ENCODE measurements at places on chromosomes 2 and 18.

DNA sequence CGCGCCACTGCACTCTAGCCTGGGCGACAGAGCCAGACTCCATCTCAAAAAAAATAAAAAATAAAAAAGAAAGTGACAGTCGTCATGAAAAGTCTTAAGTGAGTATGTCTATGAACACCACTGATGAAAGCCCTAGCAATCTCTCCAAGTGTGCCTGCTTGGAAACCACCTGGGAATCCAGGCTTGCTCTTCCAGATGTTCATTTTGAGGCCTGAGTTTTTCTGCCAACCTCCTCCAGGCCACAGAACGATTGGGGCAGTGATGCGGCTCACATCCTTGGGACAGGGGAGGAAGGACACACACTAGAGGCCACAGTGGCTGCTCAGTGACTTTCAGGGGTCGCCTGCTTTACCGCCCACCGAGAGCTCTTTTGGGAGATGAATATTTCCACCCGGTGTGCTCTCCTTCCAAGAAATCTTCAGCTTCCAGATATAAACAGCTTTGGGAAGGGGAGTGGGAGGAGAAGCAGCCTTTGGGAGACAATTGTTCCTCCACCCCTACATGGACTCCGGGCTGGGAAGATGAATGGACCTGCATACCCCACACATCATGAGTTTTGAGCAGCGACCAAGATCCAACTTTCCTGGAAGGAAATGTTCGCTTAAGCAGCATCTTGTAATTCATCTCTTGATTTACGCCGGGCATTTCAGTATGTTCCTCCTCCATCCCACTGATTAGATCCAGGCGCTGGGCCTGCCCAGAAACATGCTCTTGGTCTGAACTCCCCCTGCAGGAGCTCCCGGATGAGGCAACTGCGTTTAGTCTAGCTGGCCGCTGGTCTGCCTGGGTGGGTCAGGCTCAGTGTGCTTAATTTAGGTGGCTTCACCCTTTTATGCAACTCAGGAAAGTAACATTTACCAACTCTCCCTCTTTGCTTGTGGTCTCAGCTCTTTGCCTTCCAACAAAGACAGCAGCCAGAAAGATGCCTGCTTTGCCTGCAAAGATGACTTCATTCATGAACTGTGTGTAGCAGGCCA is 6.2 kb upstream of the ARMC9 start:
- no peak for DNase-seq

DNA sequence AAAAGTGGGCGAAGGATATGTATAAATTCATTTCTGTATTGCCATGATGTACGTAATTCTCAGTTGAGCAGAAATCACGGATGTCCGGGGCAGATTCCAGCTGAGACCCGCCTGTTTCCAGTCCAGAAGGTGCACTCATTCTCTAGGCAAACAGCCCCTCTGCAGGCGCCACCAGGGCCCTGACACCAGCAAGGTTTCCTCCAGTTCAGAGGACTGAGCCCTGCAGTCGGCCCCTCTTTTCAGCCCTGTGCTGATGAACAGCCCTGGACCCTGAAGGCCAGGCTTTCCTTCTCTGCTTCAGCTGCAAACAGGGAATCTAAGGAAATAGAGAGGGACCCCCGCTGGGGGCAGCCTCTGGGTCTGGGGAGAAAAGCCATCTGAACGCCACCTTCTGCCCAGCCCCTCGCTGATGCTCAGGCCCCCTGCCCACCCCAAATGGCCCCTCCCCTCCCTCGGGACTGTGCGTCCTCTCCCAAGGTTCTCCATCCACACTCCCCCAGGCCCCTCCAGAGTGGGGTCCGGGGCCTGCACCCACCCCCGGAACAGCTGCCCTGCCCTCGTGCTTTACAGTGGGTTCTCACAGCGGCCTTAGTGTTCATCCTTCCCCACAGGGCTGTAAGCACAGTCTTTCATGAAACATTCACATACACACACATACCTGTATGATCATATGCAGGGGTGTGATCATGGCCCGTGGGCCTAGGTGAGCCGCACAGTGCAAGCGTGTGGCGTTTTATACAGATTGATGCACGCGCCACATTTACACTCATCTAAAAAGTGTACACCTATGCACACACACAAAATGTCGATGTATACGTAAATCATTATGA is 12.1 kb downstream of the COPS9 start:
- no peak for DNase-seq

DNA sequence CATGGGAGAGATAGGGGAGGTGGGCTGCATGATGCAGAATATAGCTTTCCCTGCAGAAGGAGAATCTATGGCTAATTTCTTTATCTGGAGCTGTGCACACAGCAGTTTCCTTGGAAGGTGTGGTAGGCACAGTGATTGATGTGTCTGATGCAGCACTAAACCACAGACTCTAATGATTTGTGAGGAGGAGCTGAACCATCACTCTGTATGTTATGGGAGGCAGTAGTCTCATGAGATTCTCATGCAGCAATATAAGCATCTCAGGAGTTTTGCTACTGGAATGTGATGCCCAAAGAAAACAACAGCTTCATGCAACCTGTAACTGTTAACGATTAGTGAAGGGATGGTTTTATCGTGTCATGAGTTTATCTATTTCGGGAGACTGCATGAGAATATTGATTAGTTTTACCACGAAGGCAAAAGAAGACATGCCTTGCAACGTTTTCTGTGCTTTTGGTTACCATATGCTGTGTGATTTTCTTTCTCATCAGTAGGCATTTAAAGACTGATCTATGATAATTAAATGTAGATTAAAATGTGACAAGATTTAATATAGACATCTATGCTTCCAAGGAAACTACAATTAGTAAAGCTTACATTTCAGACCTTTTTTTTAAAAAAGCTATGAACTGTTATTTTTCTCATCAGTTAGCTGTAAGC is 286.8 kb downstream of the ARL6IP6 start:
- no peak for DNase-seq

DNA sequence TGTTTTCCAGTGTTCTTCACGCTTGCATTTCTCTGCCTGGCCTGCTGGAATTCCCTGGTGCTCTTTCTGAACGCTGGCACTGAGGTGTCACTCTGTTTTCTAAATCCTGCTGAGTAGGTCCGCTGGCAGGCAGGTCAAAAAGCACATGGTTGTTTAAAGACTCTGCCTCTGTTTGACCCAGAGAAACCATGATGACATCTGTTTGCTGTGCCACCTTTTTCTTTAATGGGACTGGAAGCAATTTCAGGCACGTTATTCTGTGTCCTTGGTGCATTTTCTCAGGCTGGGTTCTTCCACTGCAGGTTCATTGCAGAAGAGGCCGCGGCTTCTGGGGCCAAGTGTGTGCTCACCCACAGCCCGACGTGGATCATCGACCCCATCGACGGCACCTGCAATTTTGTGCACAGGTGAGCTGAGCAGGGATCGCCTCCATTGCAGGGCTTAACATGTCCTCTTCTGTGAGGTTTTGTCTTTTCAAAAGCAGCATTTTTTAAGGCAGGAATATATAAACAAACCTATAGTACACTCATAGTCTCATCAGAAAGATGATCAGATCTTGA is 28.4 kb downstream of the IMPA2 start:
- DNase-seq: no peak

GRCh38 chr2:207587305-207587704 is 37.9 kb downstream of the METTL21A start:
- no peak for DNase-seq

DNA sequence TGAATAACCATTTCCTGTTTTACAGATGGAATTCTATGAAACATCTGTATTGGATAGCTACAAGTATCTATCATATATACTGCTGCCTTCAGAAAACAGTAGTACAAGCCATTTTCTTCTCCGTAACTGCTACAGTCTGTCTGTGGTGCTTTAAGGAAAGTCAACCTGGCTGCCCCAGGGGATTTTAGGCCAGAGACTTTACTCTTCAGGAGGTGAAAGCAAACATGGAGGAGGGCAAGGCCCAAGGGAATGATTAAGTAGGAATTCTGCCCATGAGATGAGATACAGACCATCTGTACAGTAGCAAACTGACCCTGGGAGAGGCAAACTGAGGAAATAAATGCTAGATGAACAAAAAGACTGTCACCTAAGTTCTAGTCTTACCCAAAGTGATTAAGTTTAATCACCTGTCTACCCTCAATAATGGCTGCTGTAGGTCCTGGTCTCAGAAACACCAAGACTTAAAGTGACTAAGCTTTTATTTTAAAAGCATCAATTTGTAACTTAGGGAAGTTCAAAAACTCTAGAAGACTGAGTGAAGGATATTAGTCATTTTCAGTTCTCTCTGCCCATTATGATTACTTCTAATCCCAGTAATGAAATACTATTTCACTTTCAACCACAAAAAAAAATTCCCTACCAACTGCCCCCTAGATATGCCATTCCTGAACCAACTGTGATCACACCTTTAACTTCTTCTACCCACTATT is 14.8 kb downstream of the MBD2 start:
- DNase-seq: no peak

GRCh38 chr2:221268631-221269030 is 303.5 kb downstream of the EPHA4 start:
- no peak for DNase-seq

DNA sequence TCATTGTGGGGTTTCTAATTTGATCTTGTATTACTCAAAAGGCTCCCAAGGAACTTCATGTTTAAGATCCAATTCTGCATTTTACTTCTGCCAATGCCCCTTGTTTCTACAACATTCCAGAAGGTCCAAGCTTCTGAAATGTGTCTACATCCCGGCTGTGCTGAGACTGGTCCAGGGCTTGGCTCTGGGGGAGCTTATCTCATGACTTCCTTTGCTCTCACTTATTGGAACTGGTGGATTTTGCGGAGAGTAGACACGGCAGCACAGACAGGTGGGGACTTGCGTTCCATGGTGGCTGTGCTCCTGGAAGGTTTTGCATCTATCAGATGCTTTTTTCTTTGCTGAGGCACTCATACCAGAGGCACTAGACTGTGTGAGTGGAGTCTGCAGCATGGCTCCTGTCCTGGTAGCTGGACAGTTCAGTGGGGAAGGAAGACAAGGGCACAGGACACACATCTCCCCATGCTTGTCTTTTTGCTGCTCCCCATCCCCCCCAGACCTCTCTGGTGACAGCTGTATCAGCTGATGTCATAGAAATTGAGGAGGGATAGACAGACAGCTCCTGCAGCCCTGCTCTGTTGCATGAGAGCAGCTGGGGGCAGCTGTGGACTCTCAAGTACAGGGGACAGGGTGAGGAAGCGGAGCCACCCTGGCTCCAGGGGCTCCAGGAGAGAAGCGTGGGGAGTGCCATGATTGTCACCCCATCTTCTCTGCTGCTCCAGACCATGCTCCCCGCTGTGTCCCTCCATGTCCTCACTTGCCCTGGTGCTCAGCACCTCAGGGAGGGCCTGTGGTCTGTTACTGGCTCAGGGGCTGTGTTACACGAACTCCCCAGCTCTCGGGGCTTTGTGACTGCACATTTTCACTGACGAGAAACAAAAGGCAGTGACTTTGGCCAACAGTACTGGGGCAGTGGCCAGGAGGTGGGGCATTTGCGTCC is 46.0 kb downstream of the ACAA2 start:
- DNase-seq: no peak

DNA sequence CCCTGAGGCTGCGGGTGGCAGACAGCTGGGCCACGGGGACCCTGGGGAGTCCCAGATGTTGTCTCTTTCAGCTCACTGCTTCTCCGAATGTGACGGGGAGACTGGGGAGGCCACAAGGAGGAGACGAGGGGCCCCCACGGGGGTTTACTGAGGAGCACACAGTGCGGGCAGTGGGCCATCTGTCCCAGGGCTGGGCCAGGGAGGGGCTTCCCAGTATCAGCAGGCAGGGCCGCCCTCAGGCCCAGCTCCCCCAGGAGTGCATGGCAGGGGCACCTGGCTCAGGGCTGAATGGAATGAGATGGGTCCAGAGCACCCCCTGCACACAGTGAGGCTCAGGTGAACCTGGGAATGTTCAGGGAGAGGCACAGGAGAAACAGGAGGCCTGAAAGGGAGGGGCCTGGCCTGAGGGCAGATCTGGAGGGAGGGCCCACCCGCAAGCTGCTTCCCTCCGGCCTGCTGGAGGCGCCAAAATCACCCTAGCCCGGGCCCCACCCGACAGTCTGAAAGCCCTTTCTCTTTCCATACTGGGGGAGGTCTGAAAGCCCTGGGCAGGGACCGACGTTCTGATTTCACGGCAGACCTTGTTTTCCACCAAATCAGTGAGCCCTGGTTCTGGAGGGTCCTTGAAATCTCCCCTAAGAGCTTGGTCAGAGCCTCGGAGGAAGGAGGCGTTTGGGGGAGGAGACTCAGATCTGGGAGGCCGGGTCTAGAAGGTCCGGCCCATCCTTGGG is 35.5 kb upstream of the PTMA start:
- no peak for DNase-seq

DNA sequence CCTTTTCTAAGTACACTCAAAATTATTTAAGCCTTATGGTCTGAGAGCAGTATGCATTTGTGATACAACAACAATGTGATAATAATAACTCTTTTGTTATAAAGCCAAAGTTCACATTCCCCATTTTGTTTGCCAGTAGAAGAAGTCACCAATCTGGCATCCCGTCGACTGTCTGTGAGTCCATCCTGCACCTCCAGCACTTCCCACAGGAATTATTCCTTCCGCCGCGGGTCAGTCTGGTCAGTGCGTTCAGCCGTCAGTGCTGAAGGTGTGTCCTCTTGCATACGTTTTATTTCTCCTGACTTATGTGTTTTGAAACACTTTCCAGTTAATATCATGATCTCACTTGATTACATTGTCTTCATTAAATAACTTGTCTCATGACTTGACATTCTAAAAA is 80.3 kb upstream of the RPE start:
- no peak for DNase-seq

GRCh38 chr2:60764736-60765534 is 8.9 kb downstream of the PAPOLG start:
- no peak for DNase-seq

DNA sequence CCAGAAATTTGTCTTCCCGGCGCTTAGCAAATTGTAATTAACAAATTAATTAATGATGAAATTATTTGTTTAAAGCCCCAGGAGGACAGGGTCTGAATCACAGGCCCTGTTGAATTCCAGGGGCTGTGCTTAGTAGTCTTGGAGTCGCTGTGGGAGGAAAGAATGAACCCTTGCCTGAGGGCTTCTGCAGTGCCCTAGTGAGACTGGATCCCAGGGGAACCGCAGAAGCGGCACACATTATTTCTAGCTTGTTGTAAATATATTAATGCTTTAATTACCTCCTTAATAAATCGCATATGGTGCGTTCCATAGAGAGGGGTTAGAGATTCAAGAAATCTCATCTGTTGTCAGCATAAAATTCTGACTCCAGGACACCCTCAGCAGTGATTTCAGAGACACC is 235.4 kb downstream of the CELF4 start:
- no peak for DNase-seq
